DMS 273 treated with DMSO at 0.1 percent for 48 hours (cell line): ENCODE measurements at places on chromosomes 2 and 18.

DNA sequence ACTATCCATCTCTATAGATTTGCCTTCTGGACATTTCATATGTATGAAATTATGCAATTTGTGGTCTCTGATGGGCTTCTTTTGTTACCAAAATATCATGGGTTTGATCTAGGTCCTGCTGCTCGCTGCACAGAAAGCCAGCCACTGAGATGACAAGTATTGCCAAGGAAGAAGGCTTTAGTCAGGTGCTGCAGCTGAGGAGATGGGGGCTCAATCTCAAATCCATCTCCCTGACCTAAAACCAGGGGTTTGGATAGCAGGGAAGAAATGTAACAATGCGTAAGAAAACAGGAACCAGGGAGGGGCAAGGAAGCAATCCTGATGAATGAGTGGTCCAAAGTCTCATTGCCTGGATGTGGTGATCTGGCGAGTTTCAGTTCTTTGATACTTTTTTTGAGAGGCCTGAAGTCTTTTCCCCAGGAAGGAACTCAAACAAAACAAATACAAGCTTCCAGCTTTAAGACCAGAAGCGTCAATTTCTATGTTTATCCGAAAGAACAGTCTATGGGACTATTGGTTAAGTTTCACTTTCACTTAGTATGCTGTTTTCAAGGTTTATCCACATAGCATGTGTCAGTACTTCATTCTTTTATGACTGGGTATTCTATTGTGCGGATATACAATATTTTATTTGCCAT is 3.4 kb upstream of the CKAP2L start:
- no peak for DNase-seq

DNA sequence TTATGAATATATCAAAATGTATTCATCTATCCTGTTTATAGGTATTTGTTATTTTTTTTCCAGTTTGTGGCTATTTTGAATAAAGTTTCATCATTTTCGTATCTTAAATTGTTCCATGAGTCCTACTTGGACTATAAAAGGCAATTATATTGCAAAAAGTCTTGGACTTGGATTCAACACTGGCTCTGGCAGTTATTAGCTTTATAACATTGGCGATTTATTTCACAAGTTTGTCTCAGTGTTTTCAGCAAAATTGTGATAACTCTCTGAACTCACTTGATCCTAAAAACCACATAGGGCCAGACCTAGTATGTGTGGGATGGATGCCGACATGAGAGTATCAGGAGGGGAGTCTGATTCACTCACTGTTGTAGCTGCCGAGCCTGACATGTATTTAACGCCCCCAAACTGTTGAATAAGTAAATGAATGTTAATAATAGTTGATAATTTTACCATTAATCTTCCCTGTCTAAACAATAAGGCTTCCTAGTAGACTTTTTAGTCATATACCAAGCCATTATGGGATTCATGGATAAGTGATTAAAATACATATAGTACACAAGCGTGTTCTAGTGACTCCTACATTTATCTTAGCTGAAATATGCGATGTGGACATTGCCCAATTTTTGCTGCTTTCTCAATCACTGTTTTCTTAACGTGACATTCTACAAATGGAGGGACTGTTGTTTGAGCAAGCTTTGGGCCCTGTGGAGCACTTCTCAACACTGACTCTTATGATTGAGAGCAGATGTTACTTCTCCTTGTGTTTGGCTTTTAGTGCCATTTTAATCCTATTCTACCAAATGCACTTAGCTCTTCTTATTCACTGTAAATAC is 907.6 kb downstream of the EPHA4 start:
- no peak for DNase-seq

DNA sequence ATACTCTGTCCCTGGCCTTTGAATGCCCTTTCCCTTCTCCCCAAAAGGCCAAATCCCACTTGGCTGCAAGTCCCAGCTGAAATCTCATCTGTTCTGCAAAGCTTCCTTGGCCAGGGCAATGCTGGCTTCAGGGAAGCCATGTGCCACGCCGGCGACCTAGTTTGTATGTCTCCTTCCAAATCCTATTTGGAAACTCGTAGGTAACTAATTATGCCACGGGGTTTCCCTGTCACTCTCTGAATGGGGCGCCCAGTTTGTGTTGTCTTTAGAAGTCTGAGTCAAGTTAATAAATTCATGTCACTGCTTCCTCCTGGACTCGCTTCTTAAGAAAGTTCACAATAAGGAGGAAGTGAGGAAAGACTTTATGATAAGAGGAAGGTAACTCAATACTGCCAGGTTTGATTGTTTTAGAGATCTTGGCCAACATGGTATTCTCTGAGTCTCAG is 19.1 kb downstream of the FHL2 start:
- DNase-seq: no peak

DNA sequence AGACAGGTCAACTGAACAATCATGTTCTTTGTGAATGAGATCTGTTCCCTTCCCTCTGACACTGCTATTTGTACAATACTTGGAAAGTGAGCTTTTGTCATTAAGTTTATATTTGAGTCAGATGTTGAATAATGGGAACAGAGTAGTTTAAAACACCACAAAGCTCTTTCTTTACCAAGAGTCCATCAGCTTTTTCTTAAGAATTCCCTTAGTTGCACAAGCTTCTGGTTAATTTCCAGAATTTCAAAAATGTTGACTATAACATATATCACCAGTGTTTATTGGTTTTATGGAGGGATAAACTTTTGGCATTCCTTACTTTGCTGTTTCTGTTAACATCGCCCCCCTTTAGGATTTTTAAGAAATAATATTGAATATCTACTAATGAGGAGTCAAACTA is 403.7 kb downstream of the CCDC85A start:
- DNase-seq: no peak

GRCh38 chr2:66445925-66446871 is 11.3 kb downstream of the MEIS1 start:
- no peak for DNase-seq
